Left renal cortex interstitium (tissue), 4 donors: ENCODE measurements at places on chromosomes 6 and 20. TPM values are rescaled to one million over a fixed set of nuclear protein-coding genes. Genes with fewer than 3 reads are reported as not detected.

- no peak for DNase-seq
These were observed 76.8 kb downstream of the LINC00237 start for GRCh38 chr20:21029341-21029740.

GABRR2 gene
- polyA plus RNA-seq = 3.3 TPM

DNA sequence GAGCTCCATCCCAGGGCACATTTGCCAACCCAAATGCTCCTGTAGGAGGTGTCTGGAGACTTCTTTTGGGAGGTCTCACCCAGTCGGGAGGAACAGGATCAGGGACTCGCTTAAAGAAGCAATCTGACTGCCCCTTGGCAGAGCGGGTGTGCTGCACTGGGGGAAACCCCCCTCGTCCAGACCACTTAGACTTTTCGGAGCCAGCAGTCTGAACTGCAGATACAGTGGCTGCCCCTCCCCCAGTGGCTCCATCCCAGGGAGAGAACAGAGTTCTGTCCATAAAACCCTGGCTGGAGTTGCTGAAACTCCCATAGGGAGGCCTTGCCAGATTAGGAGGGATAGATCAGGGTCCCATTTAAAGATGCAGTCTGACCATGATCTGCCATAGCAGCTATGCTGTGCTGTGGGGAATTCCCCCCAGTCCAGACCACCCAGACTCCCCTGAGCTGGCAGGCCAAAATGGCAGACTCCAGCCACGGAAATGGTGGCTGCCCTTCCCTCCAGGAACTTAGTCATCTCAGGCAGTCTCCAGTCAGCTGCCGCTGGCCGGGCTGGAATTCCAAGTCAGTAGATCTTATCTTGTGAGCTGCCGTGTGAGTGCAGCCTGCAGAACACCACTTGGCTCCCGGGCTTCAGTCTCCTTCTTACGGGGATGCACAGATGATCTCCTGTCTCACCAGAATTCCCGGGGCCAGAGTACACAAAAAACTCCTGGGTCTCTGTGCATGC lies 278.1 kb upstream of the SASH1 start:
- DNase-seq = no peak

GRCh38 chr20:3250091-3250504 lies 11.1 kb upstream of the SLC4A11 start:
- no peak for DNase-seq
